ENCODE measurements at places on chromosomes 11 and 22.

DNA sequence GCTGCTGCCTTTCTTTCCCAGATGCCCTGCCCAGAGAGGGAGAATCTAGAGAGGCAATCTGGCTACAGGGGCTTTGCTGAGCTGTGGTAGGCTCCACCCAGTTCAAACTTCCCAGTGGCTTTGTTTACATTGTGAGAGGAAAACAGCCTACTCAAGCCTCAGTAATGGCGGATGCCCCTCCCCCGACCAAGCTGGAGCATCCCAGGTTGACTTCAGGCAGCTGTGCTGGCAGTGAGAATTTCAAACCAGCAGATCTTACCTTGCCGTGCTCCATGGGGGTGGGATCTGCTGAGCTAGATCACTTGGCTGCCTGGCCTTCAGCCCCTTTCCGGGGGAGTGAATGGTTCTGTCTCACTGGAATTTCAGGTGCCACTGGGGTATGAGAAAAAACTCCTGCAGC, 12.2 kb downstream of the BDNF start:
- H3K27me3 ChIP-seq, result no peaks in the 10 kb centered on the region
- no peaks in the 10 kb centered on the region for H3K4me1 ChIP-seq
- no peak overlapping the region for H3K27ac ChIP-seq
- no peaks in the 10 kb centered on the region for H3K36me3 ChIP-seq

DNA sequence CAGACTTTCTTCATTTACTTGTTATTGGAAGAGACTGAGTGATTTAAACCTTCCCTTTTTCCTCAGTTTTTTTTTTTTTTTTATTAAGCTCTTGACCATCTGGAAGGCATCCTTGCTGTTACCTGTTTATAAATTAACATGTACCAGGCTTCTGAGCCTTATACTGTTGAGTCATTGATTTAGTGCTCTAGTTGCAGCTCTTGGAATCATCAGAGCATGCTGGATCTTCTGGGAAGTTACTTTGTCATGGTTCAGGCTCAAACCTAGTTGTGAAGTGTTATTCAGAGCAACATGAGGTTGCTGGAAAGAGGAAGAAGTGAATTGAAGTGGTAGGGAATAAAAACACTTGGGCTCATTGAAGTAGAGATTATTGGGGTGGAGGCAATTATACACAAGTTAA, 6.3 kb downstream of the ZDHHC5 start:
- H3K4me1 ChIP-seq, result peaks cover 47% of the 10 kb centered on the region
- no peaks in the 10 kb centered on the region for H3K27me3 ChIP-seq
- peaks cover 40% of the 10 kb centered on the region for H3K36me3 ChIP-seq
- no peak overlapping the region for H3K4me3 ChIP-seq
- no peak for DNase-seq

DNA sequence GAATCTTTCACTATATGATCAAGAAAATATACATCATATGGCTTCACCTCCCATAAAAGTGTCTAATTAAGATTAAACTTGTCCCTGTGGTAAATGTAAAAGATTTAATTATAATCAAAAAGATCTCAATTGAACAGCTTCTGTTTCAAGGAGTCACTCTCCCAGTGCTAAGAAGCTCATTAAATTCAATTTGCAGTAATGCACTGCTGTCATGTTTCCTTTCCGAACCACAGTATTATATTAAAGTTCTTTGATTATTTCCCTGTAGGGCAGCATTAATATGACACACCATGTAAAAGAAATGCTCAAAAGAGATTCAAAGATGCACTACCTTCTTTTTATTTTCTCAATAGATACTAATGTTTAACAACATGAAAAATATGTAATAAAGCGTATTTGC, 758.4 kb downstream of the LRRC4C start:
- H3K4me3 ChIP-seq, result no peak overlapping the region
- no peak for DNase-seq
- H3K36me3 ChIP-seq, result no peaks in the 10 kb centered on the region
- H3K27ac ChIP-seq, result no peak overlapping the region
- H3K4me1 ChIP-seq, result no peaks in the 10 kb centered on the region
- H3K27me3 ChIP-seq, result no peaks in the 10 kb centered on the region

GRCh38 chr11:60951904-60952741, at the start of gene SLC15A3:
TSS of gene SLC15A3 (minus strand) at chr11:60952176. CDS start at chr11:60951551, 625 bp downstream.
- no peak within 1 kb of the TSS for H3K27ac ChIP-seq
- no peak within 1 kb of the TSS for H3K4me3 ChIP-seq
- H3K27me3 ChIP-seq, result no peaks in the 10 kb centered on the region
- H3K4me1 ChIP-seq, result no peaks in the 10 kb centered on the region
- H3K36me3 ChIP-seq, result no peaks in the 10 kb centered on the region

DNA sequence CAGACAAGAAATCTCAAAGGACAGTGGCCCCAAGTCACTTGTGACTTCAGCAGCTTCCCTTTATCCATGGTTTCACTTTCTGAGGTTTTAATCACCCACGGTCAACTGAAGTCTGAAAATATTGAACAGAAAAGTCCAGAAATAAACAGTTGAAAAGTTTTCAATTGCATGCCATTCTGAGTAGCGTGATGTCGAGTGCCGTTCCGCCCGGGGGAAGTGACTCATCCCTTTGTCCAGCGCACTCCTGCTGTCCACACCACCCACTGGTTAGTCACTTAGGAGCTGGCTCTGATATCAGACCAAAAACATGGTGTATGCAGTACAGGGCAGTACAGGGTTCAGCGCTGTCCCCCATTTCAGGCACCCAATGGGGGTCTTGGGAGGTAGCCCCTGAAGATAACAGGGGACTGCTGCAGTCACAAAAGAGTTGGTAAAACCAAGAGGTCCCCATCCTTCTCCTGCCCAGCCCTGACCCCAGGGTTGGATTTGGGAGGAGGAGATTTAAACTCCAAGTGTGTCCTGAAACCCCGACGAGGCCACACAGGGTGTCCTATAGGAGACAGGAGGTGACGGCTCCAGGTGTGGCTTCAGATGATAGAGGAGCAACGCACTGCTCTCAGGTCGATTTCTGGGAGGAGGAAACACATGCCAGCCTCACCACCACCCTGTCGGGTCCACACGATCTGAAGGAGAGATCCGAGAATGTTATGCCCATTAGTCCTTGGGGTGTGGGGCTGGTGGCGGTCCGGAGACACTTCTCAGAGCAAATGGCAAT, 390.1 kb downstream of the CTTN start:
- no peaks in the 10 kb centered on the region for H3K36me3 ChIP-seq
- H3K27me3 ChIP-seq, result no peaks in the 10 kb centered on the region
- peak; percentile 86 for DNase-seq
- H3K27ac ChIP-seq, result peak overlapping the region; percentile 46

DNA sequence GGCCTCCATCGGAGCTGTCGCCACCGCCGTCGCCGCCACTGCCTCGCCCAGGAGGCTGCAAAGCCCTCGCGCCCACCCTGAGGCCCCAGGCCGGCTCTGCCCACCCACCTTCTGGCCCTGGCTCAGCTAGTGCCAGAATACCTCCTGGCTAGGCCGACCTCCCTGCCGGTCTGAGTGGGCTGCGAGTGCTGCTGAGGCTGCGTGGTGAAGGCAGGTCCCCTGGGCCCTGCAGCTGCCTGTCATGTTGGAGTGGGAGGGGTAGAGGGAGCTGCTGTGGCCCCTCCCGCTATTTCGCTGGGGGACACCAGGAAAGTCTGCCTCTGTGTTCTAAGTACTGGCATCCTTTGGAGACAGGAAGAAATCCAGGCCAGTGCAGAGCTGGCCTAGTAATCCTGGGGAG, 34.2 kb downstream of the LRRC10B start:
- H3K4me3 ChIP-seq, result no peak overlapping the region
- no peaks in the 10 kb centered on the region for H3K36me3 ChIP-seq
- H3K27ac ChIP-seq, result no peak overlapping the region

DNA sequence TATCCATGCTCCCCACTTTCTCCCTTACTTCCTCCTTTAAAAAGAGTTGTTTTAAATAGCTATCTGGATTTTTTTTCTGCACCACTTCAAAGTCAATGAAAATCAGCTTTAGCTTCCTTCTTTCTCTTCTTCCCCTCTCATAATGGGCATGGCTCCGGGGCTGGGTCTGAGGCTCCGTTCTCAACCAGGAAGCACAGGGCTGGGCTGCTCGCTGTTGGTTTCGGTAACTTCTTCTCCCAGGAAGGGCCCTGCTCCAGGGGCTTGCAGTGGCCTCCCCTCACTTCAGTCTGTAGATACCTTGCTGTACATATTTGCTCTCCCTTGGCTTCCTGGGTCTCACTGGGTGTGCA, 23.8 kb downstream of the MICAL2 start:
- H3K36me3 ChIP-seq, result no peaks in the 10 kb centered on the region
- H3K4me1 ChIP-seq, result no peaks in the 10 kb centered on the region
- H3K27me3 ChIP-seq, result no peaks in the 10 kb centered on the region
- DNase-seq, result no peak
- H3K4me3 ChIP-seq, result no peak overlapping the region

- no peak overlapping the region for H3K4me3 ChIP-seq
- H3K27ac ChIP-seq, result peak overlapping the region; percentile 42
- no peaks in the 10 kb centered on the region for H3K36me3 ChIP-seq
- DNase-seq, result no peak
Measured at GRCh38 chr22:42926768-42927167, 69.7 kb upstream of the ARFGAP3 start.

- H3K4me1 ChIP-seq, result no peaks in the 10 kb centered on the region
- H3K4me3 ChIP-seq, result no peak overlapping the region
- peaks cover 24% of the 10 kb centered on the region for H3K27me3 ChIP-seq
- DNase-seq, result no peak
Measured at GRCh38 chr11:59040607-59041006, 45.5 kb upstream of the GLYATL1B start.

DNA sequence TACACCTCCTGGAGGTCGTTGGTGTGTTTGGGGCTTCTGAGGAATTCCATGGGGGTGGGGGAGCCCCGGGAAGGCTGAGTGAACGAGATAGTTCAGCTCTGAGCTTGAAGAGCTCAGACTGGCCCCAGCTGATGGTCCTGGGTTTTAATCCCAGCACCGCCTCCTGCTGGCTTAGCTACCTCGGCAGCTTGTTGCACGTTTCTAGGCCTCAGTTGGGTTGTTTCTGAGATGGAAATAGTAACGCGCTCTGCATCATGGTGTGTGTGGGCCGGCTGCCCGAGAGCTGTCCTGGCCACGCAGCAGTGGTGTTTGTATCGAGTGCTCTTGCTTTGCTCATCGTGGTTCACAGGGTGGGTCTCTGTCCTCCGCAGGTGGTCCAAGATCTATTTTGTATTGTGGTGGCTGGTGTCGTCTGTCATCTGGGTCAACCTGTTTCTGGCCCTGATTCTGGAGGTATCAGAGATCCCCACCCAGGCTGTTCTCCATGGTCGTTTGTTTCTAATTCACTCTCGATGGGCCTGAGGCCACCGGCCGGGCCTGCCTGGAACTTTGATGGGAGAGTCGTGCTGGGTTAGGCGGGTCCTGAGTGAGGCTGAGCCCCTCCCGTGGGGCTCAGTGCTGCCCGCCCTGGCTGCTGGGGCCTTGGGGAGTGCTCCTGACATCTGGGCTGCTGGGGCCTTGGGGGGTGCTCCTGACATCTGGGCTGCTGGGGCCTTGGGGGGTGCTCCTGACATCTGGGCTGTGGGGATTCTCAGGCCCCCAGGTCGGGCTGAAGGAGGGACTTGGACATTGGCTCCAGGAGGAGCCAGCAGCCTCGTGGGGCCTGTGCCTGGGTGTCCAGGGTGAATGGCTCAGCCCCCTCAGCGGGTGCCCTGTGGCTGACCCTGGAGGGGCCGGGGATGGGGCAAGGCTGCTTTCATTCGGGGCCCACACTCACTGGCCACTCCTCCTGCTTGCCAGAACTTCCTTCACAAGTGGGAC, 37.7 kb downstream of the TPCN2 start:
- peaks cover 8% of the 10 kb centered on the region for H3K4me1 ChIP-seq
- no peak overlapping the region for H3K27ac ChIP-seq
- no peaks in the 10 kb centered on the region for H3K27me3 ChIP-seq
- no peak overlapping the region for H3K4me3 ChIP-seq
- DNase-seq, result no peak

GRCh38 chr11:60887556-60887955, 18.8 kb downstream of the PRPF19 start:
- H3K27me3 ChIP-seq, result no peaks in the 10 kb centered on the region
- DNase-seq, result no peak
- H3K4me1 ChIP-seq, result no peaks in the 10 kb centered on the region
- H3K4me3 ChIP-seq, result no peak overlapping the region
- no peaks in the 10 kb centered on the region for H3K36me3 ChIP-seq

- H3K4me3 ChIP-seq, result no peak overlapping the region
- H3K36me3 ChIP-seq, result no peaks in the 10 kb centered on the region
- DNase-seq, result no peak
- H3K4me1 ChIP-seq, result no peaks in the 10 kb centered on the region
Measured at GRCh38 chr11:25702417-25702816, 629.5 kb upstream of the ANO3 start.

DNA sequence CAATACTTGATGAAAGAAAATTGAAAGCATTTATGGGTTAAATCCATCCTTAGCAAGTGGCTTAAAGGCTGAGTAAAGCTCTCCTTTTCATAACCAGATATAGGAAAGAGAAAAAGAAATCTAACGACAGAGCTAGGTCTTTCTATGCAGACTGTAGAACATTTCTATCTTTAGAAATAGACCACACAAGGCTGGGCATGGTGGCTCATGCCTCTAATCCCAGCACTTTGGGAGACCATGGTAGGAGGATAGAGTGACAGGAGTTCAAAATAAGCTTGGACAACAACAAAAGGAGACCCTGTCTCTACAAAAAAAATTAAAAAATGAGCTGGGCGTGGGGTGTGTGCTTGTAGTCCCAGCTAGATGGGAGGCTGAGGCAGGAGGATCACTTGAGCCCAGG, 90.7 kb downstream of the APOL5 start:
- no peak overlapping the region for H3K27ac ChIP-seq
- peaks cover 46% of the 10 kb centered on the region for H3K36me3 ChIP-seq
- DNase-seq, result no peak
- H3K4me3 ChIP-seq, result no peak overlapping the region
- no peaks in the 10 kb centered on the region for H3K27me3 ChIP-seq

- no peaks in the 10 kb centered on the region for H3K36me3 ChIP-seq
- no peak overlapping the region for H3K4me3 ChIP-seq
- H3K27ac ChIP-seq, result no peak overlapping the region
- H3K27me3 ChIP-seq, result no peaks in the 10 kb centered on the region
- DNase-seq, result no peak
- H3K4me1 ChIP-seq, result peaks cover 14% of the 10 kb centered on the region
Measured at GRCh38 chr11:12577725-12578644, 96.2 kb upstream of the TEAD1 start.

GRCh38 chr22:40300884-40301672, 45.2 kb upstream of the ADSL start:
- no peak for DNase-seq
- no peaks in the 10 kb centered on the region for H3K27me3 ChIP-seq
- H3K4me3 ChIP-seq, result no peak overlapping the region
- H3K36me3 ChIP-seq, result peaks cover 13% of the 10 kb centered on the region
- no peaks in the 10 kb centered on the region for H3K4me1 ChIP-seq

- H3K4me1 ChIP-seq, result no peaks in the 10 kb centered on the region
- no peaks in the 10 kb centered on the region for H3K36me3 ChIP-seq
- H3K27ac ChIP-seq, result no peak overlapping the region
- DNase-seq, result no peak
- no peak overlapping the region for H3K4me3 ChIP-seq
- H3K27me3 ChIP-seq, result peaks cover 75% of the 10 kb centered on the region
Measured at GRCh38 chr22:48955351-48956311, 872.0 kb downstream of the BRD1 start.
